H4 (cell line): ENCODE measurements at places on chromosomes 5 and 9.

GRCh38 chr9:27749838-27750237, 176.6 kb upstream of the C9orf72 start:
- no peak for DNase-seq

- DNase-seq: no peak
Measured at GRCh38 chr9:116812231-116813030, 125.3 kb downstream of the TRIM32 start.

DNA sequence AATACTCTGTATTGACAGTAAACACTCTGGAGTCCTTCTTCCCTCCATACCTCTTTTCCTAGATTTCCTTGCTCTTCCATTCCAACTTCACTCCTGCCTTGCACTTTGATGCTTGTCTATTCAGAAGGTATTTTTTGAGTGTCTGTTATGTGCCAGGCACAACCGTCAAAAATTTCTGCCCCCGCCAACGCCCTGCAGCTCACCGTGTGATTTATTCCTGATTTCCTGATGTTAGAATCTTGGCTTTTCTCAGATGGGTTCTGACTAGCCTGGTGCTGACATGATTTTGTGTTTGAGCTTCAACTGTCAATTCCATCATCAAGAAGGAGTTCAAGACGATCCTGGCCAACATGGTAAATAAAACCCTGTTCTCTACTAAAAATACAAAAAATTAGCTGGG, 297.5 kb downstream of the AGTPBP1 start:
- DNase-seq: no peak

DNA sequence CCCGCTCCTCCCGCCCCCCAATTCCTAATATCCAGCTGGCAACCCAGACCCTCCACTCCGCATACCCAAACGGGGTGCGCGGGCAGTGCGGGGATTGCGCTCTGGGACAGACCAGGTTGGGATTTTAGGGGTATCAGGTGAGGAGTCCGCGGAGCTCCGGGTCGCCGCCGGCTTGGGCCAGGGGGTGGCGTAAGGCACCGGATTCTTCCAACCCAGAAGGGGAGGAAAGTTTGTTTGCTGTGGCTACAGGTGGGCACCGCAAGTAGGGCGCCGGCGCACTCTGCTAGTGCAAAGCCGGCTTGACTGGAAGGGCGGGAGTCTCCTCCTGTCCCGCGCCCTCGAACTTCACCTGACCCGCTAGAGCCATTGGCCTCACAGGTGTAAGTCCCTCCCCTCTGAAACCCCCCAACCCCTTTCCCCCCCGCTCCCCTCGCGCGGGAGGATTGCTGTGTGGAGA, 709 bp downstream of the IQGAP2 start:
- DNase-seq: no peak

DNA sequence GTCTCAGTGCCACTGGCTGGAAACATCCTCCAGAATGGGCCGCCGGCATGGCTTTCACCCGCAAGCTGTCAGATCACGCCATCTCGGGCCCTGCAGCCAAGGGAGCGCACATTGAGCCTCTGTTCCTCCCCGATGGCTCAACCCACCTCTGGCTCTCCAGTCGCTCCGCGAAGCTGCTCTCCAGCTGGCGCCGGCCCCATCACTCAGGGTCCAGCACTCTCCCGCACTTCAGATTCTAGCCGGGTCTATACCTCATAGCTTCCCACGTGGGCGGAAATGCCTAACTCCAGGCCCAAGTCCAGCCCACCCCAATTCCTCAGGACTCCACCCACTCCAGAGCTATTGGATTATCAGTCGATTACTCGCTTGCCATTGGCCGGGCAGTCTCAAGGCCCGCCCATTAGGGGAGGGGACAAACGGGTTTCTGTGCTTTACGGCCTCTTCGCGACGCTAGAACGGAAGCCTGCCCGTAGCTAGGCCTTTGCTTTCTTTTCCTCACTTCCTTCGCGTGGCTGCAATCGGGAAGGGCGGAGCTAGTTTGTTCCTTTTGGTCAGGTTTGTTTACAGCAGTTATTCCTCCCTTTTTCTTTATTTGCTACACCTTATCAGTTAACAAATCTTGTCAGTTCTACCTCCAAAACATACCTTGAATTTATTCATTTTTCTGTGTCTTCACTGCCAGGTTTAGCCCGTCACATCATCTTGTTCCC, at the start of gene NOL6:
Gene NOL6, minus strand, starts transcription at position 282 of the 710 bp plus-strand sequence. Its CDS starts 82 bp downstream, at position 200.
- peak; percentile 99 for DNase-seq

- DNase-seq: no peak
Measured at GRCh38 chr5:57509501-57510260, 27.1 kb upstream of the ACTBL2 start.

GRCh38 chr9:27505744-27506161, 18.3 kb upstream of the IFNK start:
- no peak for DNase-seq

- DNase-seq: peak; percentile 52
Measured at GRCh38 chr9:97468658-97469448, 32.6 kb upstream of the TMOD1 start.

GRCh38 chr5:2227433-2227832, 344.7 kb upstream of the IRX4 start:
- no peak for DNase-seq

DNA sequence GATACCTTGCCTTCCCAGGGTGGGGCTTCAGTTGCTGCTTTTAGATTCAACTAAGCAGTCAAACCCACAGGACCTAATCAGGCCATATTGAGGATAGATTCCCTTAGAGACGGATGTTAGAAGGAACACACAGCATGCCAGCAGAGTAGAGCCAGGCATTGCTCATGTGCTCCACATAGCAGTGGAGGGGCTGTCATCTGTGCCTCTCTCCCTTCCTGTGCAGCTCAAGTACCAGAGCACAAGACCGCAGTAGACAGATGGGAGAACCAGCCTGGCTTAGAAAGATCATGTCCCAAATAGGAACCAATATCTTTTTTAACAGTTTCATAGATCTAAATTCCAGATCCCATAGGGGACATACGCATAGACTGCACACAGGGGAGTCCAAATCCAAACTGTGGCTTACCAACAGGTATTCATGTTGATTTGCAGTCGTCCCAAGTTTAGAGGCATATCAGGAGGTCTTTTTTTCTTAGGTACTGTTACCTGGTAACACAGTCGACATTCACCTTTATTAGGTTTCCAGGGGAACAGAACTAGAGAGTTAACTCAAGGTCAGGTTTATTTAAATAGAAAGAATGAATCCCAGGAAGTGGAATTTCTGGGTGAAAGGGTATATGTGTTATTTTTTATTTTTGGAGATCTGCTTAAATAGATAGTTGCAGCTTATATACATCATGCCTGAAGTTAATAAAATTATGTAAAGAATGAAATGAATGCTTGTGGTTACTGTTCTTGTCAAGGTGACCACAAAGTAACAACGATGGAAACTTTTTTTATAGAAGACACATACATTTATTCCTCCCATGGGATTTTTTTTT, 43.5 kb upstream of the PCAT7 start:
- DNase-seq: no peak

DNA sequence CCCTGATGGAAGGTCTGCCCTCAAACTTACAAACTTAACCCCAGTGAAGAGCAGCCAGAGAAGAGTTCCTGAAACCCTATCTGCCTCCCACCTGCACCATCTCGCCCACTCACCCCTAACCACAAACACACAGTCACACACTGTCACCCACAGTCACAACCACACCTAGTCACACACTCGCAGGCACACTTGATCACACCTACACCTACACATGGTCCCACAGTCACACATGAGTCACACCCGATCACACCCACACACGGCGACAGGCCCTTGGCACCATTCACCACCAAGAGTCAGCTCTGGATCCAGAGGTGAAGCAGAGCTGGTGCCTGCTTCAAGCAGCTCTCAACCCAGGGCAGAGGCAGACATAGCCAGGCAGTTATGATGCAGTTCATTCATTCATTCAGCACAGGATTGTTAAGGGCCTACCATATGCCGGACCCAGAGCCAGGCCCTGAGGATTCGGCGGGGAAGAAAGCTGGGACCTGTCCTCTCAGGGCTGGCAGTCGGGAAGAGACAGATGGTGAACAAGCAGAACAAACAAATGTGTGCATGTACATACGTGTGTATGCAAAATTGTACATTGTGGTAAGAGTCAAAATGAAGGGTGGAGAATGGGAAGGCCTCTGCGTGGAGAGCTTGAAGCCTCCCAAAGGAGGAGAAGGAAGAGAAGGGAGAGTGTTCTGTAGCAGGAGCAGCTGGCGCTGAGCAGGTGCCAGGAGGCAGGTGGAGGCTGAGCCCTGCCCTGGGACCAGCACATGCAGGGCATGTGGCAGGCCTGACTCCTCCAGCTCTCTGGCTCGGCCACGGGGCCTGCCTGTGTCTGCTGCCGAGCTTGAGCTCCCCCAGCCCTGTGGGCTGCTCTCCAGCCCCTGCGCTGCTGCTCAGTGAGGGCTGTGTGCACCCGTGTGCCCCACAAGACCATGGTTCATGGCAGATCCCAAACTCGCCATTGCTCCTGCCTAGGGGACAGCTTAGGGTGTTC, 6.4 kb downstream of the TSPAN17 start:
- no peak for DNase-seq

DNA sequence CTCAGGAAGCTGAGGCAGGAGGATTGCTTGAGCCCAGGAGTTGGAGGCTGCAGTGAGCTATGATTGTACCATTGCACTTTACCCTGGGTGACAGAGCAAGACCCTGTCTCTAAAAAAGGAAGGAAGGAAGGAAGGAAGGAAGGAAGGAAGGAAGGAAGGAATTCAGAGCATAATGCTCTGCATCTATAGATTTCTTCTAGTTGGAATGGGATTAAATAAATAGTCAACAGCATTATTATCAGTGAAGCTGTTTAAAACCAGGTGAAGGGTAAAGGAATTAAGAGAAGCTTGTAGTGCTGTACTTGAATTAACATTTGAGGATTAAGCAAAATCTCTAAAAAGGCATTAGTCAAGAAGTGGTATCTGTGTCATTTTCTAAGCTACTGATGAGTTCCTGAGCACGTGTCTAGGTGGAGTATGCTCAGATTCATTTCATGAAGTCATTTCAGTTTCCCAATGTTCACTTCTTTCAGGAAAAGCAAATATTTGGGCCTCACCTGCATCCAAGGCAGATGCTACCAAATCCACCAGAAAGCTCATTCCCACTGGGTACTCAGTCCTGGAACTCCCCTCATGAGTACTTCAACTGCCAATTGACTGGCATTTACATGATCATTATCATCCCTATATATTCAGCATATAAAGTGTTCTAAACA, 8.4 kb downstream of the PDE6A start:
- no peak for DNase-seq

DNA sequence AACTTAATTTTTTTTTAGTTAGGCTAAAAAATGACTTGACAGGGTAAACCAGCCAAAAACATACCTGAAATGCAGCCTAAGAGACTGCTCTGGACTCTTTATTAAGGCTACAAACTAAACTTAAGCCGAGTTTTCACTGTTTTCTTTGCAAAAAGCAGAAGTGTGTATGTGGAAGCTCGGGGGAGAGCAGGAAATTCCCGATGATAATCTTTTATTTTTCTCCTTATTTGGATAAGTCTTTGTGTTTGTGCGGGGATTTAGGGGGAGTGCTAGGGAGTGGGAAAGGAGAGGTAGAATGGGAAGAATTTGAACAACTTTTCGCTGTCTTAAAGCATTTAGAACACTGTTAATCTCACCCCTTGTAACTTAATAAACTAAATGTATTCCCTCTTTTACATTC, 30.7 kb upstream of the GPR21 start:
- no peak for DNase-seq
